ENCODE measurements at places on chromosomes 4 and X. TPM values are rescaled to one million over a fixed set of nuclear protein-coding genes. Genes with fewer than 3 reads are reported as not detected.

GRCh38 chrX:38009641-38010040, 3.3 kb downstream of the SYTL5 start:
- no peak for DNase-seq

Gene ATP1B4
- polyA plus RNA-seq: not detected

DNA sequence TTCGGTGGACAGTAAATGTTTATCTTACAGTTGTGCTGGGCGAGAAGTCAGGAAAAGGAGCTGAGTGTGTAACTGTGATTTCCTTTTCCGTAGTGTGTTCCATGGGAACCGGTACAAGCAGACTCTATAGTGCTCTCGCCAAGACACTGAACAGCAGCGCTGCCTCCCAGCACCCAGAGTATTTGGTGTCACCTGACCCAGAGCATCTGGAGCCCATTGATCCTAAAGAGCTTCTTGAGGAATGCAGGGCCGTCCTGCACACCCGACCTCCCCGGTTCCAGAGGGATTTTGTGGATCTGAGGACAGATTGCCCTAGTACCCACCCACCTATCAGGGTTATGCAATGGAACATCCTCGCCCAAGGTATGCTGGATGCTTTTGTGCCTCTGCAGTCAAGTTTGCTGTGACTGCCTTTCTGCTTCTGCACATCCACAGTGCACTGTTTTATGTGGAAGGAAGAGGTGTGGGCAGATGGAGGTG, 27.4 kb downstream of the NOCT start:
- DNase-seq: no peak

- no peak for DNase-seq
Measured at GRCh38 chrX:49209434-49210251, 9.7 kb upstream of the SYP start.

DNA sequence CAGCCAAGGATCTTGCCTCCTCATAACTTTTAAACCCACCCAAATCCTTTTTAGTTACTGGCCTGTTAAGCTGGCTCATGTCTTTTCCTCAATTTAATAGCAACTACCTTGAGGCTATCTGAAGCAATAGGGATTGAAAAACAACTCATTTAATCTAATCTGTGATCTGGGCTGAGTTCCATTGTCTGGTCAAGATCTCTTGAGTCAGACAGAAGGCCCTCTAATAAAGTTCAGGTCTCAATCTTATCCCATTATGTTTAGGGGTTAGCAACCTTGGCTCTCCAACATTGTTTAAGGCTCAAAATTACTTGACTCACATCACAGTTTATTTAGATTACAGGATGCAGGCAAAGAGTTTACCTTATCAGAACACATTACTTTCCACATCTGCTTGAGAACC, 436.1 kb downstream of the ANKRD50 start:
- peak; percentile 8 for DNase-seq

Gene RAB41
- not detected for polyA plus RNA-seq

GRCh38 chr4:167779280-167779679, 313.1 kb upstream of the ANXA10 start:
- no peak for DNase-seq

Gene CXCL3
- polyA plus RNA-seq: 2.1 TPM

- no peak for DNase-seq
Measured at GRCh38 chr4:121977251-121978171, 25.7 kb upstream of the TRPC3 start.

DNA sequence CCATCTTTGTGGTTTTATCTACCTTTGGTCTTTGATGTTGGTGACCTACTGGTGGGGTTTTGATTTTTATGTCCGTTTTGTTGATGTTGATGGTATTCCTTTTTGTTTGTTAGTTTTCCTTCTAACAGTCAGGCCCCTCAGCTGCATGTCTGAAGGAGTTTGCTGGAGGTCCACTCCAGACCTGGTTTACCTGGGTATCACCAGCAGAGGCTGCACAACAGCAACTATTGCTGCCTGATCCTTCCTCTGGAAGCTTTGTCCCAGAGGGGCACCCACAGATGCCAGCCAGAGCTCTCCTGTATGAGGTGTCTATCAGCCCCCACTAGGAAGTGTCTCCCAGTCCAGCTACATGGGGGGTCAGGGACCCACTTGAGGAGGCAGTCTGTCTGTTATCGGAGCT, 199.3 kb upstream of the WDFY3 start:
- no peak for DNase-seq

- peak; percentile 48 for DNase-seq
Measured at GRCh38 chrX:148135738-148136137, 154.6 kb downstream of the FMR1NB start.

DNA sequence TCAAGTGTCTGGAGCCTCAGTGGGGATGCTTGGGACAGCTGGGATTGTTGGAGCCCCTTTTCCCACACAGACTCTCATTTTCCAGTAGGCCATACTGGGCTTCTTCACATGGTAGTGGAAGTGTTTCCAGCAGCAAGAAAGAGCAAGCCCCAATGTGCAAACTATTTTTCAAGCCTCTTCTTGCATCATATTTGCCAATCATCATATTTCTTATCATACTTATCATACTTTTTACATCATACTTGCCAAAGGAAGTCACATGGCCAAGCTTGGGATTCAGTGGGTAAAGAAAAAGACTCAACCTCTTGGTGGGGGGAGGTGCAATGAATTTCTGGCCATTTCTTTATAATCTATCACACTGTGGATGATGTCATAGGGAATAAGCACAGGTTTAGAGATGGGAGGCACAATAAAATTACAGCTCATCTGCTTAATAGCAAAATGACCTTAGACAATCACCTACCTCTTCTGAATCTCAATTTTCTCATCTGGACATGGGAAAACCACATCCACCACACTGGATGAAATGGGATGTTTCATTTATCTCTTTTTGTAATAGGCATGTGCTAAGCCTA, 174.2 kb downstream of the MID1IP1 start:
- no peak for DNase-seq

DNA sequence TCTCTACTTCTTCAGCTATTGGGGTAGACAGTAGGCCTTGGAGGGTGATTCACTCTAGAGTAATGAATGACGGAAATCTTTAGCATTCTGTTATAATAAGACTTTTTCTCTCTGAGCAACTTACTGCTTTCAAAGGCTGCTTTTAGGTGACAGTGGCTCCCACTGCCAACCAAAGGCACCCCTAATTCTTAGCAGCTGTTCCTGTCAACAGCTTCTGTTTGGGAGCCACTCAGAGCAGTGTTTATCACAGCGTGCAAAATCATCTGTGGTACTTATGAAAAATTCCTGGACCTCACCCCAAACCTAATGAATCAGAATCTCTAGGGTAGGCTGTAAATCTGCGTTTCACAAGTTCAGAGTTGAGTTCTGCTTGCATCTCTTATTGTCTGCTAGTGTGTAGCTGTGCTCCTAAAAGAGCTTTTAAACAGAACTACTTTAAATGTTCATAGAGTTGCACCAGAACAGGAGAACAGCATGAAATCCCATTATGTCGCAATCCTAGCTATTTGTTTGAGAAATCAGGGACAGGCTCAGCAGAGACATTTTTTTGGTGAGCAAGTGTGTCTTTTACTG, 52.8 kb upstream of the POU4F2 start:
- peak; percentile 77 for DNase-seq

Gene HPSE
- 1.5 TPM for polyA plus RNA-seq

GRCh38 chr4:55611358-55612059, 19.5 kb upstream of the PDCL2 start:
- no peak for DNase-seq

DNA sequence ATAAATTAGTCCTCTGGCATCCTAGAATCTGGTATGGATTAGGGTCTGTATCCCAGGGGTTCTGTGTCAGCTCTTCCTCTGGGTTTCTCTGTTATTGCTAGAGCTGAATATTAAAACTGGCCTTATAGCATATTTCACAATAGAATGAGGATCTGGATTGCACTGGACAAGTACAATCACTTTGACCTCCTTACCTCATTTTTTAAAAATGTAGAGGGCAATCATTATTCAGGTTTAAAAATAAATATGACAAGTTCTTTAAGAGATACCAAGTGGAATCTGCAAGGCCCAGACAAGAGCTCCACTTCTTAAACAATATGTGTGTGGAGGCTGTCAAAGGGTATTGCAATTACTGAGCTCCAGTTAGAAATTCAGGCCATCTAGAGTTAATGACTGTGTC, 1.4 kb downstream of the PALLD start:
- DNase-seq: no peak

Gene PCDH19
- 0.05 TPM for polyA plus RNA-seq

DNA sequence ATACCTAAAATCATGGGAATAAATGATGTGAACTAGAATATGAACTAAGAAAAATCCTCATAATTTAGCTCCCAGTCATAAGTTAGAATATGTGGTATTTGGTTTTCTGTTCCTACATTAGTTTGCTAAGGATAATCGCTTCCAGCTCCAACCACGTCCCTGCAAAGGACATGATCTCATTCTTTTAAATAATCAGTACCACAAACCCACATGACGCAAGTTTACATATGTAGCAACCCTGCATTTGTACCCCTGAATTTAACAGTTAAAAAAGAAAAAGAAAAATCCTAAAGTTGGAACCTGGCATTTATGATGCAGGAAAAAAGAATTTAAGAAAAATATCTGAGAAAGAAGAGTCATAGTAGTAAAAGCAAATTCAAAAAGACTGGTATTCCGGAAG, 13.3 kb downstream of the UBA6 start:
- DNase-seq: peak; percentile 74

GRCh38 chrX:139290310-139290709, 240.2 kb upstream of the F9 start:
- peak; percentile 65 for DNase-seq

DNA sequence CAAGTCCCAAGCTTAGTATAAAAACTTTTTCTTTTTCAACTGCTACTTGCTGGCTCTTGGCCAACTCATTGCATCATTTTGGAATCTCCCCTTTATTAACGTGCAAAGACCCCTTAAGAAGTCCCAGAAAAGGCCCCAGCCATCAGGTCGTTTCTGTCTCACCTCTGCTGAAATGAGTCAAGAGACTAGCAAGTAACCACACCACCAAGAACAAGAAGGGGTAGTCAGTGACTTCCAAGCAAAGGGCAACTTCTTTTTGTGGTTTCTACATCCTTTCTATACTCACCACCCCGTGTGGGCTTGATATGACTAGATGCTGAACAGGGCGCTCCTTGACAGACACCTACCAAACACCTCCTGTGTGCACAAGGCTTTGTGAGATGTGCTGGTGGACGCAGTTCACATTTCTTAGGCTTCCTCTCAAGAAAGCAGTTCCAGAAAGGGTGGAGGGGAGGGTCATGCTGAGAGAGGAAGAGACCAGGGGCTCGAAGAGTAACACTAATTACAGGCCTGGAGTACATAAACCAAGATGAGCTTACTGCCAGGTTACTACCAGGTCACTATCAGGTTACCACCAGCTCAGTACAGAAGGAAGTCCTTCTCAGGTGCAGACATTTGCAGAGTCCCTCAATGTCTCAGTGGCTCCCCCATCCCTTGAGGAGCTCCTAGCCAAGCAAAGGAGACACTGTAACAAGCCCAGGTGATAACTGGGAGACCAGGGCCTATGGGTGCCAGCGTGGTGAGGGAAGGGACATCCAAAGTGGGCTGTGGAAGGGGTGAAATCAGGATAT, 19.3 kb downstream of the JAKMIP1 start:
- no peak for DNase-seq

DNA sequence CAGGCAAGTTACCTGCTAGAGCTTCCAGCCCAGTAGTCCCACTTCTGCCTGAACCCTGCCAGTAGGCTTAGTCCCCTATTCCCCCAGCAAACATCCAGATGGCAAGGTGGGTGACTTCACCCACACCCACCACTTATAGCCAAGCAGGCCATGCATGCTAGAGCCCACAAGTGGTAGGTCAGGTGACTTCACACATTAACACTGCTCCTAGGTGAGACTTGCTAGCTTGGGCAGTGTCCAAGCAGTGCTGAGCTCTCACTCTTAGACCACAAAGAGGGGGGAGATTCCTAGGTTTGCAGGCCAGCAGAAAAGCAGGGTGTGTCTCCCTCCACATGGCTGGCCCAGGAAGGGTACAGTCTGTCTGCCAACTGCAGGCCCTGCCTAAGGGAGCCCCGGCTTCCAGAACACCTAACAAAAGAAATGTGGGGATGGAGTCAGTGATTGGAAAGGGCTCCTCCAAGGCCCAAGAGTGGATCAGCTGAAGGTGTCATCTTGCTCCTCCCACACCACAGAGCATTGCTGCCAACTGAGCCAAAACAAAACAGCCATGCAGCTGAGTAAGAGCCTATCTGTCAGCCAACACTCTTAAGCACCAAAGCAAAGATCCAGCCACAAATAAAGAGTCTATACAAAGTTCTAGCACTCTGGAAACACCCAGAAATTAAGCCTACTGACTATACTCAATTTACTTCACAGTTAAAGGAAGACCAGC, 158.1 kb upstream of the USP38 start:
- DNase-seq: peak; percentile 73

Gene AR
- 1.2 TPM for polyA plus RNA-seq

DNA sequence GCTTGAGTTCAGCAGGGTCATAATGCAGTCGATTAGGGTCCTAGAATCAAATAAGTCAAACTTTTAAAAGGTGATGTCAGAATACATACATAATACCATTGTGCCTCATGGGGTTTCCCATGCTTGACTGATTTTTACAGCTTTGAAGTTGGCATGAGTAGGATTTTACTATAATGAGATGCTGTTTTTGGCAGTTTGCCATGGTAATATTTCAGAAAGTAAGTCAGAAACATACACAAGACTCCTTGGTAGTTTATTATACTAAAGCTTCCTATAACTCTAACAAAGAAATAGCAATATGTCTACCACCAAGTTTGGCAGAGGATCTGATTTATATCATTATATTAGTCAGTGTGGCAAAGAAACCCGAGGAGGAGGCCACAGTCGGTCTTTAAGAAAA, 45.2 kb downstream of the PHKA2 start:
- DNase-seq: no peak

GRCh38 chr4:7040765-7041164, 2.4 kb upstream of the TADA2B start:
- no peak for DNase-seq

GRCh38 chr4:168536448-168536847, 39.6 kb downstream of the PALLD start:
- no peak for DNase-seq

DNA sequence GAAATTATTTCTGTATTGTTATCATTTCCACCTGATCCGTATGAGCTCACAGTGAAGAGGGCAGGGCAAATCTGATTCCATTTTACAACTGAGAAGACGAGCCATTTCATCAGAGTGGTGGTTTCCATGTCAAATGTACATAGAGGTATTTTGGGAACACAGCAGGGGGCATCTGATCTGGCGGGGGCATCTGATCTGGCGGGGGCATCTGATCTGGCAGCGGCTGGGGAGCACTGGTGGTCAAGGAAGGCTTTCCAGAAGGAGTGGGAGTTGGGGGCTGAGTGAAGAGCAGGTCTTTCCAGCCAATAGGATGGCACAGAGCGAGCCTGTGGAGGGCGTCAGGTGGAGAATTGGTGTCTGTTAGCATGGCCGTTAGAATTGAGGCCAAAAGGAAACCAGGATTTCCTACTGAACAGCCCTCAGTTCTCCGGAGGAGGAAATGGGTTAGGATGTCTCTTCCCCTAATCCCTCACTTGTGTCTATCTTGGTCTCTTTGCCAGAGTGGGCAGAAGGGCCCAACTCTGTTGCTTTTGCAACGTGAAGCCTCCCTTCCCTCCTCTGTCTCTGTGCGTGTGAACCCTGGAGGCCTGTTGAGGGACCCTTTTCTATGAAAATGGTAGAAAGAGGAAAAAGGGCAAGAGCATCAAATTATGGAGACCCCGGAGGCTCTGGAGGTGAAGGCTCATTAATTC, 41.3 kb downstream of the RHOH start:
- DNase-seq: no peak

GRCh38 chrX:108090491-108091263, 665 bp downstream of the PSMD10 start:
- peak; percentile 62 for DNase-seq

All from GM23248 (cell line).